ENCODE measurements at places on chromosomes 2 and 18. TPM values are rescaled to one million over a fixed set of nuclear protein-coding genes. Genes with fewer than 3 reads are reported as not detected.

The SIGLEC15 gene
- total RNA-seq, result 1.2 TPM

DNA sequence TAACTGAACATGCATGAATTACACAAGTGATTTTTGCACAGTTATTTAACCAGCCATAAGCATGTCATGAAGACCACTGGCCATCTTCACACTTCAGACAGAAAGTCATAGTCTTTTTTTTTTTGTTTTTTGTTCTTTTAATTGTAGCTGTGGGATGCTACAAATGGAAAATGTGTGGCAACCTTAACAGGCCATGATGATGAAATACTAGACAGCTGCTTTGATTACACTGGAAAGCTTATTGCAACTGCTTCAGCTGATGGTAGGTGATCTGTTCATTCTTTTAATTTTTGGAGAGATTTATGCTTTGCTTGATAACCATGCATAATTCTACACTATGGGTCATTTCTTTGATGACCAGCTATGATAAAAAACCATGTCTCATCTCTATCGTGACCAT lies 35.6 kb downstream of the DAW1 start:
- no peak for DNase-seq

The EHD3 gene
- 18.1 TPM for total RNA-seq

The POTEC gene
- 0.72 TPM for total RNA-seq

DNA sequence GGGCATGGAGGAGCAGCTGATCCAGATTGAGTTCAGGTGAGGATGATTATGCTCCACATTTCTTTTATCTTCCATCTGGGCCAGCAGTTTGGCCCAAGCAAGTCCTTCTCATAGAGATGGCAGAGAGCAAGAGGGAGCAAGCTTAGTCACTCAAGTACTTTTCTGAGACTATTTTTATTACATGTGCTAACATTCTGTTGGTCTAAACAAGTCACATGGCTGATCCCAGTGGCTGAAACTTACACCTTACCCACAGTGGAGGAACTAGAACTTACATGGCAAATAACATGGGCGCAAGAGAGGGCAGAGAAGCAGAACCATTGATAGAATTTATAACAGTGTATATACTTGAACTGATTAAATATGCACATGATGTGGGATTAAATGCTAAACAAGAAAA lies 105.7 kb downstream of the KYNU start:
- no peak for DNase-seq

GRCh38 chr2:8298783-8299182 lies 383.1 kb upstream of the ID2 start:
- DNase-seq, result peak; percentile 78

DNA sequence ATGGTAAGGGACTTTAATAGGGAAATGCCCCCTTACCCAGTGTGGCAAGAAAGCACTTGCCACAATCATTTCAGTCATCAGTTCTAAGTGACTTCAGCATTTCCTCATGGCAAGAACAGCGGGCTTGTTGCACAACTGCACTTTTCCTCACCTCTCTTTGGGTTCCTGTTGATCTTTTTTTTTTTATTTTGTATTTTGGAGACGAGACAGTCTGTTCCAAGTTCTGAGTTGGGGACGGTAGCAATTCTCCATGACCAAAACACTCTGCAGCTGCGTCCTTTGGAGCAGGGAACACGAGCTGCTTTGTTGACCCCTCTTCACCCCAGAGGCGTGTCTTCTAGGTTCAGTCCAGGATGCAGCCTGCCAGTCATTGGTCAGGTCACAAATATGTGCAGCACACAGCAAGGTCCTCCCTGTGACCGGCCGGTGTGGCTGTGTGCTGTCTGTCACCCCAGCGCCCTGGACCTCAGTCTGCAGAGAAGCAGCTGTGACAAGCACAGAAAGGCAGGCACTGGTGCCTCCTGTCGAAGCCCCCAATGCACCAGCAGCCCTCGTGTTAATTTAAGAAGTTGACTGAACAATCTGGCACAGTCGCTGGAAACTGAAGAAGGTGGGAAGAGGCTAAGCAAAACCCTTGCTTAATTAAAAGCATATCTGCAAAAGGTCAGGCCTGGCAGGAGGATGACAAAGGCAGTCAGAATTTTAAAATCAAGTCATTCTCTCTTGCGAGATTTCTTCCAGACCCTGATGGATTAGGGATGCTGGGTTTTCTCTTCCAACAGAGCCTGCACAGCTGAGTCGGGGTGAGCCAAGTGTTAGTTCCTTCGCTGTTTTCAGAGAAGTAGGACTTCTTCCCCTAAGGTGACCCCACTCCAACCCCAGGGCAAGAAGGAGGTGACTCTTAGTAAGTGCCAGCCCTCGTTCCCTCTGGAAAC lies 96.7 kb upstream of the COPS8 start:
- DNase-seq, result peak; percentile 73

GRCh38 chr18:70276416-70277191 lies 12.2 kb upstream of the SOCS6 start:
- peak; percentile 31 for DNase-seq

- no peak for DNase-seq
Observed at GRCh38 chr2:27118525-27119329, at the start of gene CGREF1. Gene CGREF1, minus strand, starts transcription at chr2:27119128. Its CDS starts 14,762 bp downstream, at chr2:27104366.

GRCh38 chr2:30981096-30981495 lies 157.1 kb downstream of the GALNT14 start:
- peak; percentile 70 for DNase-seq

DNA sequence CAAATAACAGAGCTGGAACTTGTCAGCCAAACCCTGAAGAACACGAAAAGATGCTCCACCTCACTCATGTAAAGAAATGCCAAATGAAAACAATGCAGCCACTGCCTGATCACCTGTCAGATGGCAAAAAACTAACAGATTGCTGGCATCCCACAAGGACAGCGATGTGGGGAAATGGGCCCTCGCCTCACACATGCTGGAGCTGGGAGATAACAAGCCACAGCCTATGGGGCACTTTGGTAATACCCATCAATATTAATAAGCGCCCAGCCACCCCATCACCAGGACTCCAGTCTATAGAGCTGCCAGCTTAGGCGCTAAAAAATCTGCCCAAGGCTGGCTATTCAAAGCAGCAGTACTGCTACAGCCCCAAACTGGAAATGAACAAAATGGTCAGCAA lies 27.0 kb downstream of the TFCP2L1 start:
- DNase-seq, result no peak

The OTOS gene
- not detected for total RNA-seq

DNA sequence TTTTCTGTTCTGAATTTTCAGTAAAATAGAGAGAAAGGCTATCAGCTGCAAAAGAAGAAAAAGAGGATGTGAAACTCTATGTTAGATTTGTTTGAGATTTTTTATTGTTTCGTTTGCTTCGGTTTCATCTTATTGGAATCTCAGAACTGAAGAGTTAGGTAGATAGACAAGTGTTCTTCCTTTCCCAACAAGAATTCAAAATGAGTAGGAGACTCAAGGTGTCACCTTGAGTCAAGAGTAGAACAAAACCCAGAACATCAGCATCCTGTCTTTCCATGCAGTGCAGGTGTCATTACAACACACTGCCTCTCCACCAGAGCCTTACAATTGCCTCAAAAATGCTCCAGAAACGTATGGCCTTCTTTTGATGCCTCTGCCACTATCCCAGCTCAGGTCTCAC lies 21.1 kb downstream of the NBAS start:
- DNase-seq, result no peak

DNA sequence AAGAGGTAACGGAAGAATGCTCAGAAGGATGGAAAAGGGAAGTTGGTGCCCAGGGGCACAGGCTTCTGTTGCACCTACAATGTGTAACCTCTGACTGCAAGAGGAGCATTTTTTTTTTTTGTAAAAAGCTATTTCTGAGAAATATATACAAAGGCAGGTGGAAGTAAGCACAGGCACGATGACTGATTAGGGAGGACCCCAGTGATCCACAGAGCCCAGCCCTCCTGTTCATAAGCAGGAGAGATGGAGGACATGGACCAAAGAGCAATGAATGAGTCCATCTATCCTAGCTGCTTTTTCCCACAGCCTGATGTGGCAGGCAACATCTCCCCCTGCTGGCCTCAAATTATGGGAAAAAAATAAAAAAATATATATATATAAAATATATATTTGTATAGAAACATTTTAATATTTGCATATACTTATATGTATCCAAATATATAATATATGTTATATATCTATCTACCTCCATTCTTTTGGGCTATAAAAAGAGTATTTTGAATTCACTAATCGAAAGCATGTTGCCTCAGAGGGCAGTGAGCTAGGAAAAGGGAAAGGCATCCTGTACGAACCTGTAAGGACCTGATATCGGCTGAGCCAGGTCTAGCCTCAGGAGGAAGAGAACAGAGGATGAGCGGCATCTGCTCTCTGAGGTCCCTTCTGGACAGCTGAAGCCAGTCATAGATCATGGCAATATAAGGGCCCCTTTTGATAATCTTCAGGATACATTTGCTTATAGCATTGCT lies 166.0 kb upstream of the STK17B start:
- DNase-seq, result peak; percentile 33

- peak; percentile 70 for DNase-seq
Observed at GRCh38 chr2:30239308-30239985, 8.1 kb downstream of the LBH start.

The GALR1 gene
- total RNA-seq, result 3.6 TPM

DNA sequence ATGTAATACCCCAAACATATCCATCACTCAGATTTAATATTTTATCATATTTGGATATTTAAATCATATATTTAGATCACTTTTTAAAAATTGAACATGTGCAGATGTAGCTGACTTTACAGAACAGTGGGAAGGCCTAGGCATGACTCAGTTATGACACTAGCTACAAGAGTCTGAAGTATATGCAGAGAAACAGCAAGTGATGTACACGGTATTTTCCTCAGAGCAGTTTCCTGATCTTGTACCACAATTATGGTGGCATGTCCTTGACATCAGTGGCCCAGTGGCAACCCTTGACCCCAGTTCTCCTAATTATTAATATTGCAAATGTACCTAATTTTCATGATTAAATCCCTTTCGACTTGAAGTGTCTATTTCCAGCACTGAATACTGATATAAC lies 28.2 kb downstream of the CDKL4 start:
- DNase-seq, result no peak

The CHRNA1 gene
- total RNA-seq, result 3.9 TPM

DNA sequence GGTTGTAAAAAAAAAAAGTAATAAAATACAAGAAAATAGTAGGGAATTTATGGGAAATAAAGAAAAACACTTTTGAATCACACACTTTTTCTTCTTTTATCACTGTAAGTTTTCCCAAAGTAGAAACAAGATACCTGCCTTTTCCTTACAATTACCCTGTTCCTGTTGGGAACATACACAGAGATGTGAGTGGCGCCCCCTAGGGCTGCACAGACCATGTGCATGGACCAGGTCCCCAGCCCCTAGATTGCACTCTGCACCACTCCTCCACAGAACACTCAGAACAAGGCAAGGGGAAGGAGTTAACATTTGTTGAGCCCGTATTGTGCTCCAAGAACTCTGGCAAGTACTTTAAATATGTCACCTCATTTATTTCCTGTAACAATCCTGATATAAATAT lies 118.7 kb upstream of the NRP2 start:
- DNase-seq, result no peak

The LYG2 gene
- not detected for total RNA-seq

DNA sequence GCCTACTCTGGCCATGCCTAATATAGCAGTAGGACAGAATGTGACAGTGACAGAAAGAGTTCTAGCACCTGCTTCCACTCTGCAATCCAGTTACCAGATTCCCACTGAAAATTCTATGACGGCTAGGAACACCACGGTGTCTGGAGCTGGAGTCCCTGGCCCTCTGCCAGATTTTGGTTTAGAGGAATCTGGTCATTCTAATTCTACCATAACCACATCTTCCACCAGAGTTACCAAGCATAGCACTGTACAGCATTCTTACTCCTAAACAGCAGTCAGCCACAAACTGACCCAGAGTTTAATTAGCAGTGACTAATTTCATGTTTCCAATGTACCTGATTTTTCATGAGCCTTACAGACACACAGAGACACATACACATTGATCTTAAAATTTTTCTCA lies 45.2 kb upstream of the TTR start:
- no peak for DNase-seq

The TRIM43 gene
- not detected for total RNA-seq

- no peak for DNase-seq
Observed at GRCh38 chr2:159637240-159637639, 20.9 kb upstream of the BAZ2B start.

DNA sequence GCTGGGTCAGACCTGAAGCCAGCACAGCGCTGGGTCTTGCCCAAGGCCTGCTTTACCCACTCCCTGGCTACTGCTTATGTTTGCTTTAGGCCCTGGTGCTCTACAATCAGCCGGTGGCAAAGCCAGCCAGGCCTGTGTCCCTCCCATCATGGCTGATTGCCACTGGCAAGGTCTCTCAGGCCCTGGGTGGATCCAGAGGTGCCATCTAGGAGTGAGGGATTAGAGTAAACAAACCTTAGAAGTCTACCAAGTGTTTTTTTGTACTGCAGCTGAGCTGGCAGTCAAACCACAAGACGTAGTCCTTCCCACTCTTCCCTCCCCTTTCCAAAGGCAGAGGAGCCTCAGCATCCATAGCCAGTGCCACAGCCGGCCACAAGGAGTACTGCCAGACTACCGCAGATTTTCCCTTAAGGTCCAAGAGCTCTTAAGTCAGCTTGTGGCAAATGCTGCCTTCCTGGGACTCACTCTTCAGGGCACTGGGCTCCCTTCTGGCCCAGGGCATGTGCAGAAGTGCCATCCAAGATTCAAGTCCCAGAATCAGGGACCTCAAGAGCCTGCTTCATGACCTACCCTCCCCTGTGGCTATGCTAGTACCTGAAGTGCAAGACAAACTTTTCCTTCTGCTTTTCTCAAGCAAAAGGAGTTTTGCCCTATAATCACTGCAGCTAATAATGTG lies 20.0 kb downstream of the IL1RL2 start:
- DNase-seq, result no peak

DNA sequence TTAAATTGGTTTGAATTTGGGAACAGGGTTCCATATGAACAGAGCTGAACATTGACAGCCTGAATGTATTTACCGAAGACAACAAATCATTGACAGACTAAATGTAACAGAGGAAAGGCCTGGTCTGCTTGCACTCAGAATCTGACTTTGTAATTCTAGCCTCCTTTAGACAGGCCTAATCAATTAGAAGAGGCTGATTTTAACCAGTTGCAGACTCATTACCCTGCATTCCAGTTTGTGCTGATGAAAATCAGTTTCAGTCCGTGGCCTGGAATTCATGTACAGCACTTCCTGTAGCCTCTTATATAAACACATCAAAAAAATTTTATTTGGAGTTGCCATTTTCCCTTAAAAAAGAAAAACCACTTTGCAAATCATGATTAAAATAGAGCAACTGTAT lies 93.1 kb upstream of the ZFP36L2 start:
- DNase-seq, result no peak

GRCh38 chr2:120252225-120253020 lies at the start of gene RALB:
Gene RALB, plus strand, starts transcription at chr2:120252852. Its CDS starts 25,813 bp downstream, at chr2:120278665.
- DNase-seq, result peak; percentile 100

The TCF23 gene
- 1.7 TPM for total RNA-seq
